ENCODE measurements at places on chromosomes 16 and 17.
A peak's percentile ranks its signal among the peaks of the same experiment; 100 is the strongest.

DNA sequence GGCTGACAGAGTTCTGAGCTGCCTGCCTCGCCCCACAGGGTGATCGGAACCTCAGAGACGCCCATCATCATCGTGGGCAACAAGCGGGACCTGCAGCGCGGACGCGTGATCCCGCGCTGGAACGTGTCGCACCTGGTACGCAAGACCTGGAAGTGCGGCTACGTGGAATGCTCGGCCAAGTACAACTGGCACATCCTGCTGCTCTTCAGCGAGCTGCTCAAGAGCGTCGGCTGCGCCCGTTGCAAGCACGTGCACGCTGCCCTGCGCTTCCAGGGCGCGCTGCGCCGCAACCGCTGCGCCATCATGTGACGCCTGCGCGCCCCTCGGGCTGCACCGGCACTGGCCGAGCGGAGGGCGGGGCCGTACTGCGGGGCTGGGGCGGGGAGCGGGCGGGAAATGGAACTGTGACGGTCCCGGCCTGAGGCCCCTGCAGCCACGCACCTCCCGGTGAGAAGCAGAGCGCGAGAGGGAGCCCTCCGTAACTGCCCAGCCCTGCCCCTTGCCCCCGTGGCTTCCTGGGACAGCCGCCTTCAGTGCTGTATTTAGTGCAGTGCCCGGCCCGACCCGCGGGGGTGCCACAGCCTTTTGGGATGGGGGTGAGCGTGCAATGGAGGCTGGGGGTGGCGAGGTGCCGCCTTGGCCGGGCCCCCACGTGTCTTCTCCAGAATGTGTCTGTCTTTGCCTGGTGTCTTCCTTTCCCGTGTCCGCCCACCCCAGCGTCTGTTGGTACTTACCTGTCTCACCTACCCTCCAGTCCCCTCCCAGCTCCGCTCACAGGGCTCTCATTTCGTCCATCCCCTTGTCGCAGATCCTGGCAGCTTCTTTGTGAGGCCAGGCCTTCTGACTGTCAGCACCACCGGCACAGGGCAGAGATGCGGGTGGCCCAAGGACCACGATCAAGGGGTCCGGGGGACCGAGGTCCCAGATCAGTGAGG lies 9.8 kb downstream of the RASL10B start:
- no peak for DNase-seq

DNA sequence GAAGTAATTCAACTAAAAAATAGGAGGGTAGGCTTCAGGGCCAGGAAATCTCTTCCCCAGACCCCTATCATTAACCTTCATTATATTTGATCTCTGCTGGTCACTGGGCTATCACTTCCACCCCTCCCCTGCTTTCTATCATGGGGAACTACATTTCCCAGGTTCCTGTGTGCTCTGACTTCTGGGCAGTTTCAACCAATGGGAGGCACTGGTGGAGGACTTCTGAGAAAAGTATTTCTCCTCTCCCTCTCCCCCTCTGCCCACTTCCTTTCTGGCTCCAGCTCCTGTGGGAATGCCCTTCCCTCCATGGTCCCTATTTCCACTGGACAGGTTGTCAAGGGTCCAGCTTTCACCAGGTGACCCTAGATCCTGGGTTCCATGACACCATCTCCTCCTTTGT lies 364.4 kb downstream of the C16orf95 start:
- DNase-seq: no peak

GRCh38 chr16:86379505-86379846 lies 130.9 kb upstream of the FOXF1 start:
- no peak for DNase-seq

DNA sequence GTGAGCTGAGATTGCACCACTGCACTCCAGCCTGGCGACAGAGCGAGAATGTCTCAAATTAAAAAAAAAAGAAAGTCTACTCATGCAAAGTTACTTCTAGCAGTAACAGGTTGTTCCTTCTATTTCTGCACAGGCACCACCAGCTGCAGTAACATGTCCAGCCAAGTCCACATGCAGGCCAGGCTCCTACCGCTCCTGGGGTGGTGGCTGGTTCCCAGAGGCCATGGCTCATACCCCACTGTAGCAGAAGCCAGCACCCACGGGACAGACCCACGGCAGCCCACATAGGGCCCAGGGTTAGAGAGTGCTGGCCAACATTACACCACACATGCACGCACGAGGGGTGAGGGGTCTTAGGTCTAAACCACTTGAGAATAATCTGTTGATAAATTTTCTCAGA lies 26.7 kb upstream of the TRAP1 start:
- no peak for DNase-seq

DNA sequence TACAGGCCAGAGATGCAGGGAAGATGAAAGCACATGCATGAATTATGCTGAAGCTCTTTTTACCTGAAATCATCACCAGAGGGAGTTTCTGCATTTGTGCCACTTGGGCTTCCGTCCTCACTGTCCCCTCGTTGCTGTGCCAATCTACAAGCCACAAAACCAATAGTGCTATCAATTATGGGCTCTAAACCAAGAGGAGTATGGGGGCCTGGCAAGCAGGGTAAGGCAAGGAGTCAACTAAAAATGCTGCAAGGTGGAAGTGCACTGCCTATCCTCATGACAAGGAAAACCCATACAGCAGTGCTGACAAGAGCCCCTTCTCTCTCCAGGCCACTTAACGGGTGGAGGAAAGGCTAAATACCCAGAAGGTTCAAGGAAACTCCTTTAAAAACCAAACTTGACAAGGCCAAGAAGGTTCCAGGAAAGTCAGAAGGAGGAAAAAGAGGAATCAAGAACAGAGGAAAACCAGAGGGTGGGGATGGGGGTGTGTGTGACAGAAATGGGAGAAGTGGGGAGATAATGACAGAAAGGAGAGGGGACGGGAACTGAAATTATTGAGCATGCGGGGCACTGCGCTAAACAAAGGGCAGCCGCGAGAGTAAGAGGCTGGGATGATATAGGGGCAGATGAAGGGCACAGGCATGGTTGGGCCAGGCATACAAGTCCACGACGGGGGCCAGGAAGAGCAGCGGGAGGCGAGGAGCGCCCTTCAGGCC lies 674 bp downstream of the C17orf75 start:
- no peak for DNase-seq

DNA sequence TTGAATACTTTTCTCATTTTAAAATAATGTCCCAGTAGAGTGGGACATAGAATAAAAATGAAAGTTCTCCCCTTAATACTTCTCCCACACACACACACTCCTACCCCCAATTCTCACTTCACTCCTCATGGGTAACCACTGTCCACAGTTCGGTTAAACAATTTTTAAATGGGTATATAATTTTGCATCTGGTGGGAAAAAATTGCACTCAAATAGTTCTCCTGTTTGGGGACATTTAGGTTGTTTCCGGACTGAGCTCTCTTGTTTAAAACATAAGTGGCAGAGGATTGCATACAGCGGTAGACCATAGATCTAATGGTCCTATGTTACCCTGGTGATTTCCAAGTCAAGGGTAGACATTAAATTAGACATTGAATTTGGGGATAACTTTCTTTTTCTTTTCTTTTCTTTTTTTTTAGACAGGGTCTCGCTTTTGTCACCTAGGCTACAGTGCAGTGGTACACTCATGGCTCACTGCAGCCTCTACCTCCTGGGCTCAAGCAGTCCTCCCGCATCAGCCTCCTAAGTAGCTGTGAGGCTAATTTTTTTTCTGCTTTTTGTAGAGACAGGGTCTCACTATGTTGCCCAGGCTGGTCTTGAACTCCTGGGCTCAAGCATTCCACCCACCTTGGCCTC lies 138.3 kb downstream of the SOCS1 start:
- DNase-seq: no peak

- DNase-seq: no peak
Observed at GRCh38 chr17:61155590-61156237, 243.9 kb upstream of the TBX2 start.

DNA sequence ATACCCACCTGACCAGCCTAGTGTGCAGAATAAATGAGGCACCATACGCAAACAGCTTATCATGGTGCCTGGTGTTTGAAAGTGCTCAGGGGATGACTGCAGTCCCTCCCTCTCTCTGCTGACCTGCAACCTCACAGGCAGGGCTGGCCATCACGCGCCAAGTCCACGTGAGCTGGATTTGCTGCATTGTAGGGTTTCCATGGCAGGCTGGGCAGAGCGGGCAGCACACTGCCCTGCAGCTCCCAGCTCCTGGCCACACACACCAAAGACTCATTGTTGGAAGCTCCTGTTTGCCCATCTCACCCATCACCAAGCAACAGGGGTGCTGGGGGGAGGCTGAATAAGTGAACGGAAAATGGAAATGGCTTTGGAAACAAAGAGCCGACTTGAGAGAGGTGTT lies 81.8 kb downstream of the IRX3 start:
- no peak for DNase-seq

DNA sequence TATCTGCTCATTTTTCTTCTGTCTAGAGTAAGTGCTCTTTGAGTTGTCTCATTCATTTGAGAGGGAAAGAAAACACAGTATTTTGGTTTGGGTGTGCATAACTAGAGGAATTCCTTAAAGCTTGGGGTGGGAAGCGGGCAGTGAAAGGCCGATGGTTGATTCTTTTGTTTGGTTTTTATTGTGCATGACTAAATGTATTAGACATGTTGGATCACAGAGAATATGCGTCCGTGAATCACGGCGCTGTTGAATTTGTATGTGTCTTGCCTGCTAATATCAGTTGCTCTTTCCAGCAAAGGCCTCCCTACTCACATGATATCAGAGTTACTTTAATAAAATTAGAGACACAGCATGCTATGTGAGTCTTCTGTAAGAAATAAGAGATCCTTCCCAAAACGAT lies 180.0 kb downstream of the CHD9NB start:
- DNase-seq: no peak

GRCh38 chr16:19375561-19376158 lies 42.0 kb upstream of the TMC5 start:
- DNase-seq: peak; percentile 67

DNA sequence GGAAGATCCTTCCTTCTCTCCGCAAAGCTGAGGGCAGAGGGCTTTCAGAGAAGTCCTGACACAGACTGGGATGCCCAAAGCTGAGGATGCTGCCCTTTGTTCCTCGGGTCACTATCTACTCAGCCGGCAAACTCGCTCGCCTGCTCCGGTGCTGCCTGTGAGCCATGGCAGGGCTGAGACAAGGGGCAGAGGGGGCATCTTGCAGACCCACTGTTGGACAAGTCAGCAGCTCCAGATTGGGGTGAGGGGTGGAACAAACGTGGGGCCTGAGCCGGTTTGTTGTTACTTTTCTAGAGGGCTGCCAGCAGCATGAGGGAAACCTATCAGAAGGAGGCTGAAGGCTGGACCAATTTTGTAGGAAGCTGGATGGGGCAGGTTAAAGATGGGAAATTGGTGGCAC lies 47.1 kb upstream of the PIK3R6 start:
- DNase-seq: no peak

DNA sequence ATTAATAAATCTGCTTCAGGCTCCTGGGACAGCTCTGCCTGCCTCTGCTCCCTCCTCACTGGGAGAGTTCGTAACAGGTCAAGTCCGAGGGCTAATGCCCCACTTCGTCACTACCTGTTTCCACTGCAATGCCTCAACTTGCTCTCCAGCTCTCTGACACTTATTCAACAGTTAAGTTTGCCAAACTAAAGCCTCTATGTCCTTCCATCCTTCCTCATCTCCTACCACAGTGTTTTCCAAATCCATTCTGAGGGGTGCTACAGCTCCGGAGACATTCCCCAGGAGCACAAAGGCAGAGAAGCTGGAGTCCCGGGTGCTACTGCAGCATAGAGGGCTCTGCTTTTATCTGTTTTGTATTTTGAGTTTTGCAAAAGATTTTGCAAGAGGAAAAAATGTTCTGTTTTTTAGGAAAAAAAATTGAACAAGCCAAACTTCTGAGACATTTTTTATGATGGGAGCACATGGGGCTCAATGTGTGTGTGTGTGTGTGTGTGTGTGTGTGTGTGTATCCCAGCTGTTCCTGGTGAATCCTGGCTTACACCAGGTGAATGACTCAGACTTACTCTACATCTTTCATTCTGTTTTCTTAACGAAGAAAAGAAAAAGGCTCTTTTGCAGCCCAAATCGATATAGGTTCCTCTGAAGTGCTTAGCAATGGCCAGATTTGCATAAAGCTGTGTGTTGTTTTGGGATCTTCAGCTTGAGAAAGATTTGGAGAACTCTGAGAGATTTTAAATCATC lies 46.1 kb upstream of the MYOCD start:
- no peak for DNase-seq

- DNase-seq: no peak
Observed at GRCh38 chr17:62628831-62629555, 1.5 kb downstream of the MRC2 start.

- no peak for DNase-seq
Observed at GRCh38 chr16:56849690-56850680, 15.0 kb upstream of the SLC12A3 start.

GRCh38 chr17:64092952-64093451 lies 36.9 kb downstream of the ERN1 start:
- DNase-seq: no peak

- no peak for DNase-seq
Observed at GRCh38 chr16:10067835-10068234, 114.4 kb downstream of the GRIN2A start.

DNA sequence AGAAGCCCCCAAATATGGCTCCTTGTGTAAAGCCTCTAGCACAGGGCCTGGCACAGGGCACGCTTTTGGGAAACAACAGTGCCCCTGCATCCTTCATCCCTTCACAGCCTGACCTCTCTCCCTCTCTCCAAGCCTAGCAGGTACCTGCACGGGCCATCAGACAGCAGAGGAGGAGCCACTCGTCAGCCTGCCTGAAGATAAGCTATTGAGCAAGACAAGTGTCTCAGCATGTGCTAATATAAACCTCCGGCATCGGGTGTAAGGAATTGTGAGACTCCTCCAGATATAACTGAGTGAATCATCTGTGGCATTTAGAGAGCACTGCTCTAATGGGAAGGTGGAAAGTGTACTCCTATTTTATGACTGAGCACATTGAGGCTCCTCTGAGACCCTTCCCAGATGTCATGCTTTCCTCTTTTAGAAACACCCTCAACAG lies 38.3 kb downstream of the TBX4 start:
- no peak for DNase-seq

DNA sequence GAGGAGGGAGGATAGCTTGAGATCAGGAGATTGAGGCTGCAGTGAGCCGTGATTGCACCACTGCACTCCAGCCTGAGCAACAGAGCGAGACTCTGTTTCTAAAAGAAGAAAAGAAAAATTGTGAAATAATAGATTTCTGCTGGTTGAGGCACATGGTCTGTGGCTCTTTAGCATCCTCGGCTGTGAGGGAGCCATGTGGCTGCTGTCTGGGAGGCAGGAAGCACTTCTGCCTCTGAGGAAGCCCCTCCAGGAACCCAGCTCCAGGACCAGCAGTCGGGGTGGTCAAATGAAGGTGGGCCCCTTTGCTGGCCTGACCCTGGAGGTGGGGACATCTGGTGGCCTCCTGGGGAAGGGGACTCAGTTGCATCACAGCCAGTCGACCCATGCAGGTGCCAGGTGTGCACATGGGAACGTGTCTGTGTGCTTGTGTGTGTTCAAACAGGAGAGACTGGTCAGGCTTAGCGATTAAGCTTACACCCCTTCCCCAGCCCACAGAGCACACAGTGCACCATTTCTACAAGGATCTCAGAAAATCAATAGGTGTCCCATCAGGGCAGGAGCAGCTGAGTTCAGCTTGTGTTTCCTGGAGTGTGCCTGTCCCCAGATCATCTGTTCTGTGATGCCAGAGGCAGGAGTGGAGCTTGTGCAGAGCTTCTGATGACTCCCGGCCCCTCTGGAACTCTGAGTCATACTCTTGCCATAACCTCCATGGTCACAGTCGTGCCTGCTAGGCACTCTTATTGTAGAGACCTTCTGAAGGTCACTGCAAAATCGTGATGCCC lies 24.3 kb upstream of the MGAT5B start:
- DNase-seq: no peak

- DNase-seq: peak; percentile 82
Observed at GRCh38 chr17:67824735-67825626, at the start of gene BPTF. Gene BPTF, plus strand, starts transcription at chr17:67825503. Its CDS starts 222 bp downstream, at chr17:67825725.

GRCh38 chr16:78386557-78387324 lies 287.3 kb downstream of the WWOX start:
- no peak for DNase-seq

All from tibial nerve (tissue), 4 donors.